ENCODE measurements at places on chromosomes 2 and 18.
A peak's percentile ranks its signal among the peaks of the same experiment; 100 is the strongest.

DNA sequence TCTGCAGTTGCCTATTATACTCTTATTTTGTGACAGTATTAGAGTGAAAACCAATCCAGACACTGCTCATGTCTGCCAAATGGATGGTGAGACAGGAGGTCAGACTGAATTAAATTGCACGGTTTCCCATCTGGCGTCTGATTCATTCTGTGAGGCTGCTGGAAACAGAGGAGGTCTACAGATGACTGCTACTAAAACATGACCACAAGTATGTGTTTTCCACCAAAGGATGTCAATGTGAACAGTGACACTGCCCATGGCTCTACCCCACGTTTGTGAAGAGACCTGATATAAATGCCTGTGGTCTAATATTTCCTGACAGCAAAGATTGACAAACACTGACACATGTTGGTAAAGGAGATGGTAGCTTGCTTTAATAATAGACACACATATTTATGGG is 104.3 kb upstream of the ST6GAL2 start:
- DNase-seq: no peak

GRCh38 chr2:17747684-17748452 is 5.7 kb downstream of the SMC6 start:
- no peak for DNase-seq

- DNase-seq: no peak
These were observed 31.5 kb upstream of the KLHL14 start for GRCh38 chr18:32804134-32804888.

DNA sequence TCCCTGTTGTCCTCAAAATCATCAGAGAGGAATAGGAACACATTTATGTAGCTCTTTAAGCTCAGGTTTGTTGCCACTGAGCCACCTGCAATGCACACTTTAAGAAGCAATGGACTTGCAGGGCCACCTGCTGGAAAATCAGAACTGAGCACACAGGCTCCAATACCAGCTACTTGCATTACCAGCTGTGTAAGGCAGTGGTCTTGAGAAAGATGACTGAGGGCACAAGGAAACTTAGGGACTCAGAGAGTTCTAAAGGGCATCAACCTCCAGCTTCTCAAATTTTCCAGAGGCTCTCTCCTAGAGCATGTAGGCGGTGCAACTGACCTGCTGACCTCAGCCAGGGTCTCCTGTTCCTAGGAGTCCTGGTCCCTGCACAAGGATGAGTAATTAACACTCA is 2.5 kb upstream of the CNDP2 start:
- peak; percentile 14 for DNase-seq

GRCh38 chr2:114010001-114010400 is 120.1 kb downstream of the ACTR3 start:
- DNase-seq: no peak

All from effector CD8-positive, alpha-beta T cell (primary cell).